Activated naive CD4-positive, alpha-beta T cell treated with anti-CD3 and anti-CD28 coated beads, Interleukin-2, amount 50 U/mL, for 16 hours (primary cell): ENCODE measurements at places on chromosomes 7 and 10.

- DNase-seq = no peak
These were observed 101.9 kb downstream of the HIBADH start for GRCh38 chr7:27560706-27561235.

- no peak for DNase-seq
These were observed 154.0 kb downstream of the CCDC3 start for GRCh38 chr10:12847361-12847975.

DNA sequence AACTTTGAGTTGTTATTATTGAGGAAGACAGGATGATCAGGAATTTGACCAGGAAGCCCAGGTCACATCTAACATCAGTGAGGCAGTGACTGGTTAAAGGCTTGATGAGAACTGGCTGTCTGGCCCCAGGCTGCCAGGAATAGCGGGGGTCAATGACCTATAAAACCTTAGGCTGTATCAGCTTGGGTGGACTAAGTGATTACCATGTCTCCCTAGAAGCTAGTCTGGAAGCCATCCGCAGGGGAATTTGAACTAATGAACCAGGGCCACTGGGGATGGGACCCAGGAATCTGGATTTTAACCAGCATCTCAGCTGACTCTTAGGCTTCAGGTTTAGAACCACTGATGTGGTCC, 56.6 kb downstream of the BPGM start:
- no peak for DNase-seq

- DNase-seq = no peak
These were observed 271.0 kb downstream of the MTERF1 start for GRCh38 chr7:91609525-91609924.

- no peak for DNase-seq
These were observed 86.6 kb upstream of the KCTD7 start for GRCh38 chr7:66542049-66542448.

GRCh38 chr7:24134535-24134934, 149.5 kb upstream of the NPY start:
- DNase-seq = no peak

GRCh38 chr7:116524609-116525297, at the start of gene CAV1:
CAV1 (plus strand) TSS chr7:116525036; CDS start chr7:116525063, 27 bp downstream.
- DNase-seq = peak; percentile 31

- no peak for DNase-seq
These were observed 106.6 kb upstream of the YAE1 start for GRCh38 chr7:39459636-39460035.

- no peak for DNase-seq
These were observed 767.7 kb downstream of the KCNMA1 start for GRCh38 chr10:76869931-76870330.

- no peak for DNase-seq
These were observed 461.2 kb downstream of the SDK1 start for GRCh38 chr7:3762146-3762831.

DNA sequence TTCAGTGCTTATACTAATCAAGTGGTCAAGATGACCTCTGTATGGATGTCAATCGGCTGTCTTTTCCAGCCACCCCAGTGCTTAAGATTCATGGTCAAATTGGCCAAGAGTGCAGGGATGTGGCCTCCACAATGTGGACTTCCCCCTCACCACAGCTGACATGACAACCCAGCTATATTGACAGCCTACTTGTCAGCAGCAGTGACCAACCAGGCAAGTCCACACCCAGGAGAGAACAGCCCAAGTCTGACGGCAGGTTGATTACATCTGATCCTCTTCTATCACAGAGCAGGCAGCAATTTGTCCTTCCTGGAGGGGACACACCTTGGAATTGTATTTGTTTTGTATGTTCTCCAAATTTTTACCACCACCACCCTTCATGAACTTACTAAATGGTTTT, 8.2 kb upstream of the ERVW-1 start:
- no peak for DNase-seq

GRCh38 chr7:113610572-113610971, 308.2 kb downstream of the PPP1R3A start:
- no peak for DNase-seq

GRCh38 chr7:90267263-90267858, 22.4 kb downstream of the CFAP69 start:
- DNase-seq = no peak

GRCh38 chr10:89548673-89549072, 13.3 kb upstream of the SLC16A12 start:
- no peak for DNase-seq

- no peak for DNase-seq
These were observed 2.2 kb downstream of the IRF5 start for GRCh38 chr7:128939861-128940410.

GRCh38 chr7:104923010-104923421, 91.0 kb upstream of the KMT2E start:
- DNase-seq = peak; percentile 65

DNA sequence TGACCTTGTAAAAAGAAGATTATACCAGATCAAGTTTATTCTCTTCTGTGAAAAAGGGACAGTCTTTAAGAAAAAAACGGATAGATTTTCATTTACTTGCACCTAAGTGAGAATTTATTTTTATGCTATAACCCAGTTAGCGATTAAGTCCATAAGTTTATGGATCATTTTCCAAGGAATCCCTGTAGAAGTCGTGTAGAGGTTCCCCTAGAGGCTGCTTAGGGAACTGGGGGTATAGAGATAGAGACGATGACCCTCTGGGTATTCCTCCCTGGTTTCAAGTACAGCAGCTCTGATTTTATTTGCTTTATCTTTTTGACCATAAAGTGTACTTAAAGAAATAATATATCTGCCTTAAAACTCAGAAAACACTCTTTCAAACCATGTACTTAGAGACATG, 648.4 kb upstream of the LRRTM3 start:
- DNase-seq = no peak

- DNase-seq = no peak
These were observed 455.2 kb downstream of the SORCS3 start for GRCh38 chr10:105096316-105096715.

- peak; percentile 24 for DNase-seq
These were observed 2.0 kb downstream of the ZMIZ1 start for GRCh38 chr10:79070606-79071395.

DNA sequence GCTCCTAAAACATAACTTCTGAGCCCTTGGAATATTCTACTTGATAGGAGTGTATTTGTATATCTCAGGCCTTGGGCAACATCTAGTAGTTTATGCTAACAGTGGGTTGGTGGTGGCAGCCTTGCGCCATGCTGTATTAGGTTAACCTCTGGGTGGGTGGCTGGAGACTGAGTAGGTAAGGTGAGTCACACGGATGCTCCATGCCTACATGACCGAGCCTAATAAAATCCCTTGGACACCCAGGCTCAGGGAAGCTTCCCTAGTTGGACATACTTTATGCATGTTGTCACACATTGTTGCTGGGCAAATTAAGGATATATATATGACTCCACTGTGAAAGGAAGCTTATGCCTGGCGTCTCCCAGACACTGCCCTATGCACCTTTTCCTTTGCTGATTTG, 6.0 kb upstream of the DAGLB start:
- DNase-seq = no peak
